ENCODE measurements at places on chromosomes 2 and 18.

GRCh38 chr18:23933407-23933806 lies 81.1 kb upstream of the TTC39C start:
- DNase-seq: no peak

DNA sequence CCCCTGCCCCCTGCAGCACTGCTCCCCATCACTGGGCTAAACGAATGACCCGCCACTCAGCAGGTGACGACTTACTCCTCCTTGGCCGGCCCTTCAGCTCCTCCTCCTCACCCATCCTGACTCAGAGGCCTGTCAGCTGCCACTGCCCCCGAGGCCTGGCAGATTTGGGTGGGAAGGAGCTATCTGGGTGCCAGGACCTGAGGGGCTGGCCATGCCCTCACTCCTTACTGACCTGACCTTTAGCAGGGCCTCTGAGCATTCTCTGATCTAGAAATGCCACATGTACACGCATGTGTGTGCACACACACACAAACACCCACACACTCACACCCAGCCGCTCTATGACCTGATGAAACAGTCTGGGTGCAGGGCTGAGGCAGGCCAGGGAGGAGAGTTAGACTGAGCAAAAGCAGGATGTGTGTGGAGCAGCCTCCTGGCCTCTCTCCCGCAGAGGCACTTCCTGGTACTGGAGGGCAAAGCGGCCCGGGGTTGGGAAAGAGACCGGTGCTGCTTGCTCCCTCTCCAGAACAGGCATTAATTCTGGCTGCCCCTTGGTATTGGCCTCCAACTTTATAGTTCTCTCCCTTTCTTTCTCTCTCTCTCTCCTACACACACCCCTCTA lies 68.0 kb downstream of the ZFP36L2 start:
- no peak for DNase-seq

GRCh38 chr18:2909431-2910140 lies 62.8 kb downstream of the EMILIN2 start:
- no peak for DNase-seq

DNA sequence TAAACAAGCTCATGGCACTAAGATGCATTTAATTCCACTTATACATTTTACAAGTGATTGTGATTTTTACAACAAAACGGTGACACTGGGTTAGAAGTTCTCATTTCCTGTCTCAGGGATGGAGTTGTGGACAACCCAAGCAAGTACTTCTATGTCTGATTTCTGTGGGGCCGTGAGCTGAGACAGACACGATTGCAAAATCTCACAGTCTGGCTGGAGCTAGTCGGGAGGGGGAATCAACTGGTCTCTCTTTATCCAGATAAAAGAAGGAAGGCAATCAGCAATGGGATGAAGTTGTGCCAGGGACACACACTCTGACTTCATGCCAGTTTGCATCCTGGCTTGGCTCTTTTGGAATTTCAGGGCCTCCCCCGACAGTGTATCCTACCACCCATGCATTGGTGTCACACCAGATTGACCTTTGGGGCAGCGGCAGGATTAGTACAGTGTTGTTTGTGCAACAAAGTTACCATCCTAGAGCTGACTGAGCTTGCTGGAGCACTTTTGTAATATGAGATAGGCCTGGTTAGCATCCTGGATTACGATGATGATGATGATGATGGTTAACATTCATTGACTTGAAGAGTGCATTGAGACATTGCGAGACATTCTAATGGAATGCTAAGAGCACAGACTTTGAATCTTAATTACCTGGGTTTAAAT lies 98.8 kb downstream of the CTAGE1 start:
- no peak for DNase-seq

- DNase-seq: no peak
These were observed 552.9 kb downstream of the TDRD15 start for GRCh38 chr2:21676676-21677075.

GRCh38 chr2:168536925-168537466 lies 80.9 kb downstream of the CERS6 start:
- DNase-seq: no peak

DNA sequence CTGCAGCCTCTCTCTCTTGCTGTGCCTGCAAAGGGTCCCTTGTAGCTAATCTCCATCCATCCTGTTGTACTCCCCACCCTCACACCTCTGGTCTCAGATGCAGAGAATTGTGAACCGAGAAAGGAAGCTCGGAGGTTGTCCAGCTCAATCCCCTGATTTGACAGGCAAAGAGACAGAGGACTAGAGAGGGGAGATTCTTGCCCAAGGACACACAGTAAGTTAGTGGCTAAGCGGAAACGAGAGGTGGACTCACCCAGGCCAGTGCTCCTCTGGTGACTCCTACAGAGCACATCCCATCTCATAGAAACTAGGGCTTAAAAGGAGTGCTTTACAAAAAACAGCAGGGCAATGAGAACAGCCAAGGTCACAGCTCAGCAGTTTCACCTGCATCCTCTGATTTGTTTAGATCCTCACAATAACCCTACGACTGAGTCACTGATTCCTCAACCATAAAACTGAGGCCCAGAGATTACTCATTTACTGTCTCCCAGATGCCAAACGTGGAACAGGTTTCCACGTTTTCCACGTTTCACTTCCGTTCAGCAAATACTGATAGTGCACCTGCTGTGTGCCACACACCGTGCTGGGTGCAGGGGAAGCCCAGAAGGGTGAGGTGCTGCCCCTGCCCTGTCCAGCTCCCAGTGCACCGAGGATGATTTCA lies 22.1 kb downstream of the EHD3 start:
- no peak for DNase-seq

DNA sequence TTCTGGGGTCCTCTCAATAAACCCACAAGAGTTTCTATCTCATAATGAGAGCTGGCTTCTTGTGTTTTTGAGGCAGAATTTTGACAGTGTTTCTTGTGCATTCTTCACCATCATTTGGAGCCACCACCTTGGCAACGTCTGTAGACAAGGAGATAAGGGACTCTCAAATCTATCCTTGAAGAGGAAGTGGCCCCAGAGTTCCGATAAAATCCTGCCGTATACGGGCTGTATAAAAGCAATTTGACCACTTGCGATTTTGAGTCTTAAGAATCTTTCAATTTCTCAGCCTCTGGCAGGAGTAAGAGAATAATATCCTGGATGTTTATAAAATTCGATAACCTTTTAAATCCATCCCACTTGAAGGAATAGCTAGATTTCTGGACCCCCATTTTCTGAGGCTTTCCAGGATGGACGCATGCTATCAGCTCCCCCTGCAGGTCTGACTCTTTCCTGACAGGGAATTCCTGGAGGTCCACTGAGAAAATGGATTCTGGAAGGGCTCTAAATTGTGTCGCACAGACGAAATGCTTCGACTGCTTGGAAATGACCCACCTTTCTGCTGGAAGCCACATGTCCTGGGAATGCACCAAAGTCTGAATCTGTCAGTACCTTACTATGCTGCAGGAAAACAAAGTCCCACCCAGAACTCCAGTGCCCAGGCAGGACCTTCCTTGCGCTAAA lies 54.1 kb downstream of the E2F6 start:
- no peak for DNase-seq

DNA sequence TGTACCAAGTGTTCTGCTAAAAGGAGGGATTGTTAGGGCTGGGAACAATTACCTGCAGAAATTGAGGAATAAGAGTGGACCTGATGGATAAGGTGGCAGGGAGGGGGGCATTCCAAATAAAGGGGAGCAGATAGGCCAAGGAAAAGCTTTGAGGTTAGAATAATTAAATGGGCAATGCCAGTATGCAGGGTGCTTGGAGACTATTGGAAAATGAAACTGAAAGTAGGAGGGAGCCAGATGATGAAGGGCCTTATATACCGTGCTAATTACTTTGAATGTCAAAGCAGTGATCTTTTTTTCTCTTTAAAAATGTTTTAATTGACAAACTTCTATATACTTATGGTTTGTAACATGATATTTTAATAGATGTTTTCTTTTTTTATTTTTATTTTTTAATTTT lies 42.9 kb downstream of the MMADHC start:
- no peak for DNase-seq

DNA sequence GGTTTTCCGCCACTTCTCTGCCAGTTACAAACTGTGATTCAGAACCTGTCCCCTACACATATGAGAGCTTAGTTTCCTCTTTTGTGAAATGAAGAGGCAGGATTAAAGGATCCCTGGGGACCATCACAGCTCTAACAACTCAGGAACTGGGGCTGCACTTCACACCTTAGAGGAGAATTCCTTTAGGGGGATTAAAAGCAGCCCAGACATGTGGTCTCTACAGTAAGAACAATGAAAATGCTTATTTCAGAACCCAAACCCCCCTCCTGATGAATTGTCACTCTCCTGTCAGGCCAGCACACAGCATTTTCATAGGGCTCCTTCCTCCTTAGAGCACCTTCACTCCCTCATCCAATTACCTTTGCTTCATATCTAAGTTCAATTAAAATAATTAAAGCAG lies 101.5 kb upstream of the NEDD4L start:
- DNase-seq: no peak

DNA sequence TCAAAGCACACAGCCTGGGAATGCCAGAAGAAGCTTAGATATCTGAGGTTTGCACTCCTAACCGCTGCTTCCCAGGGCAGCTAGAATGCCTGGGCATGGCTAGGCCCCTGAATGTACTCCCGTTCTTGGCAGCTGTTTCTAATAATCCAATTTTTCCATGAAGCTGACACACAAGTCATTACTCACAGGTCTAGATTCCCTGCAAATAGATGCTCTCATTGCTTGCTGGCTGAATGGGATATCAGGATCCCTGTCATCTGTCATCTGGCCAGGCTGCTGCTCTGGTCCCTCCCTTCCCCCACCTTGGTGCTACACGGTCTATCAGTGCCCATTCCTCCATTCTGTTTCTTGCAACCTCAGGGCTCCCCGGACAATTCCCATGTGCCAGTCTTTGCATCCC lies 40.7 kb upstream of the TEX51 start:
- no peak for DNase-seq

GRCh38 chr2:124973396-124973795 lies 948.3 kb downstream of the CNTNAP5 start:
- no peak for DNase-seq

DNA sequence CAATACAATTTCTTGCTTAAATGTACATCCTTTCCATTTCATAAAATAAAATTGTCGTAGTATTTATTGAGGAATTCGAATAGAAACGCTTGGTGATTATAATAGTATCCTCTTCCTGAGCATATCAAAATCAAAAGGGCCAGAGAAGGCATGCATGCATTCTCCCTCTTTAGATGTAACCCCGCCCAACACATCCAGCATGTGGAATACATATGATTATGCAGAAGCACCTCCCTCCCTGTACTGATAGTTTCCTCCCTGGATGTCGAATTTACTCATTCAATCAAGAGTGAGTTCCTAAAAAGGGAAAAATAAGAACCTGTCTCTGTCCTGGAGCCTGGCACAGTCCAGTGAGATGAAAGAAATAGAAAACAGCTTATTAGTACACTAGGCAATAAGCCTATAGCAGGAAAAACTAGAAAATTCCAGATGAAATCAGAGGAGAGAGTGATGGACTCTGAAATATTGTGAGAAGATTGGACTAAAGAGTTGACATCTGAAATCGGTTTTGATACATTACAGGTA lies 262.9 kb downstream of the RDH14 start:
- DNase-seq: no peak

- DNase-seq: no peak
These were observed 113.9 kb downstream of the COPS8 start for GRCh38 chr2:237199577-237199976.

DNA sequence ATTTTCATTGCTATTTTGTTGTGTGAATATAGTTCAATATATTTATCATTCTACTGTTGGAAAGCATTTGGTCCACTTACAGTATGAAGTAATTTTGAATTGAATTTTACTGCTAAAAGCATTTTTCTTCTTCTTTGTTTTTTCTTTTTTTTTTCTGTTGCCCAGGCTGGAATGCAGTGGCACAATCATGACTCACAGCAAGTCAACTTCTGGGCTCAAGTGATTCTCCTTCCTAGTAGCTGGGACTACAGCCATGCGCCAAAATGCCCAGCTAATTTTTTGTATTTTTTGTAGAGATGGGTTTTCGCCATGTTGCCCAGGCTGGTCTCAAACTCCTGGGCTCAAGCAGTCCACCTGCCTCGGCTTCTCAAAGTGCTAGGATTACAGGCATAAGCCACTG lies 2.4 kb upstream of the ETAA1 start:
- DNase-seq: no peak
